ENCODE measurements at places on chromosomes 7 and 10.

DNA sequence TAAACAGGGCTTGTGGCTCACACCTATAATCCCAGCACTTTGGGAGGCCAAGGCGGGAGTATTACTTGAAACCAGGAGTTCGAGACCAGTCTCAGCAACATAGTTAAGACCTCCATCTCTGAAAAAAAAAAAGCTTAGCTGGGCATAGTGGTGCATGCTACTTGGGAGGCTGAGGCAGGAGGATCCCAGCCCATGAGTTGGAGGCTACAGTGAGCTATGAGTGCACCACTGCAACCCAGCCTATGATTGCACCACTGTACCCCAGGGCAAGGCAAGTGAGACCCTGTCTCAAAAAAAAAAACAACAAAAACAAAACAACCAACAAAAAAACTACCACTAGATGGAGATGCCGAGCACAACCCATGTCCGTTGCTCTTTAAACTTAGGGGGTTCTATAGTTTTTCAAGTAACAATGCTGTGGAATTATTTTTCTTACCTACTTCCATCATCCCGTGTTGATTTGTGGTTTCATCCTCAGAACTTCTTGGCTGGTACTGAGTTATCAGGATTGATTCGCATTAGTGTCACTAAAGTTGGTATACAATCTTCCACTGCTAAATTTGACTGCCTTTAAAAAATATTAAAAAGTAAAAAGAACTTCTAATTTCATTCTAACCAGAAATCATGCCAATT, 12.2 kb upstream of the REPIN1 start:
- DNase-seq = peak; percentile 26

DNA sequence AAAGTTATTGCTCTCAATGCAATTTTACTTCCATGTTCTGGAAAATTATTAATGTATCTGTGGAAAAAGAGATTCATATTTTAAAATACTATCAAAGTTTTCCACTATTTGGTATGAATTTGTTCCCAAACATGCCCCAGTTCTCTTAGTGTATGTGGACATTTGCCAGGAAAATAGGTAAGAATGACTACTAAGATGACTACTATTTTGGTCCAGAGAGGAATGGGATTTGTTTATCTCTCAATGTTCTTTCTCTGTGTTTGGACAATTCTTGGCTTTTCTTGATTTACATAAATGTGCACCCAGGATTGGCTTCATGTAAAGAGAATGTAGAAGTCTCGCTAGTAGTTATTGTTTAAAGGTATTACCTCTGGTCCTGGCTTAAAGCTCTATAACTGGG, 60.3 kb upstream of the POT1 start:
- DNase-seq = no peak

DNA sequence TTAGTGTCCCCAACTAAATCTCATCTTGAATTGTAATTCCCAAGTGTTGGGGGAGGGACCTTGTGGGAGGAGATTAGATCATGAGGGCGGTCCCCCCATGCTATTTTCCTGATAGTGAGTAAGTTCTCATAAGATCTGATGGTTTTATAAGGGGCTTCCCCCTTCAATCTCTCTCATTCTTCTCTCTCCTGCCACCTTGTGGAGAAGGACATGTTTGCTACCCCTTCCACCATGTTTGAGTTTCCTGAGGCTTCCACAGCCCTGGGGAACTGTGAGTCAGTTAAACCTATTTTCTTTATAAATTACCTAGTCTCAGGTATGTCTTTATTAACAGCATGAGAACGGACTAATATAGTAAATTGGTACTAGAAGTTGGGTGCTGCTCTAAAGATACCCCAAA, 365.6 kb downstream of the ANKRD7 start:
- no peak for DNase-seq

DNA sequence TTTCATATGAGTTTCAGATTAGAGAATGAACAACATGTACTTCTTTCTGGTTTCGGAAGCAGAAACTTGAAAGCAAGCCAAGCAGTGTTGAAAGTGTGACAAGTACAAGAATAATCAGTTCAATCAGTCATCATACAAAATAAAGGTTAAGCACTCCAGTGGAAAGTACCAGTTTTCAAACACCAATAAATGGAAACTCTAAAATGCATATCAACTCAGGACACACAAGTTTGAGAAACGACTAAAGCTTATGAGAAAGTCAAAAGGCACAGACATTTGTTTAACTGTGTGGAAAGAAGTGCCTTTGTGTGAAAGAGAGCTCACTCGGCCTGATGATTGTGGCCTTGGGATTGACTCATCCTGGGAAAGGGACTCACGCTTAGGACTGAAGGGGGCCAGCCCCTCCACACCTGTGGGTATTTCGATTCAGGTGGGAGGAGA, 60.6 kb upstream of the AKR1C1 start:
- DNase-seq = no peak

DNA sequence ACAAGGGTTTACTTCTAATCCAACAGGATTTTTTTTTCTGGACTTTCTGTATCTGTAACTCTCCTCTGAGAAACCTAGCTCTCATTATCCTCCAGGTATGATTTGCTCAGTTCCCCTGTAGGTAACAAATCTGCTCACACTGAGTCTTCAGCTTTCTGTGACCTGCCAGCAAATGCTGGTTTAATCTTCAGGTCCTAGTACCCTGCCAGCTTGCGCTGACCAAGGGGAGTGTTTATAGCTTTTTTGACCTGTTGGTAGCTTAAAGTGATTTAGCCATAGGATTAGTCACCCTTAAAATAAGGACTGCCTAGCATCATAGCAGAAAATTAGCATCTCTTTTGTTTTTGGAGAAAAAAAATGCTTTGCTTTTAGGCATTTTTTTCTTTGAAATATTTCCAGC, 22.4 kb downstream of the SND1 start:
- DNase-seq = no peak

GRCh38 chr7:75619636-75620035, 119.1 kb downstream of the HIP1 start:
- DNase-seq = no peak

DNA sequence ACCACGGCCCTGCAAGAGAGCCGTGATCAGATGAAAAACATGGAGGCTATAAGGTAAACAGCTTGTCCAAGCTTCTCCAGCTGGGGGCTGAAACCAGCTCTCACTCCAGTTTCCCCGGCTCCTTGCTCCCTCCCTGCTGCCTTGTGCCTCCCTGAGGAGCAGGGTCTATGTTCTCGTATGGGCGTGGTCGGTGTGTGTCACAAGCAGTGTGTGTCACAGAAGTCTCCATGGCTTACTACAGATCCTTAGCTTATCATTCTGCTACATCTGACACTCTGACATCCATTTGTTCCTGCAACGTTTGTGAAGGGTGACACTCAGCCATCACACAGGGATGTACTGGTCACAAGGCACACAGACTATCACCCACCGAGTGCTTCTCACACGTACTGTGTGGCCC, 54.6 kb downstream of the CSGALNACT2 start:
- no peak for DNase-seq

- DNase-seq = peak; percentile 79
Measured at GRCh38 chr7:55325371-55325792, 39.8 kb upstream of the LANCL2 start.

DNA sequence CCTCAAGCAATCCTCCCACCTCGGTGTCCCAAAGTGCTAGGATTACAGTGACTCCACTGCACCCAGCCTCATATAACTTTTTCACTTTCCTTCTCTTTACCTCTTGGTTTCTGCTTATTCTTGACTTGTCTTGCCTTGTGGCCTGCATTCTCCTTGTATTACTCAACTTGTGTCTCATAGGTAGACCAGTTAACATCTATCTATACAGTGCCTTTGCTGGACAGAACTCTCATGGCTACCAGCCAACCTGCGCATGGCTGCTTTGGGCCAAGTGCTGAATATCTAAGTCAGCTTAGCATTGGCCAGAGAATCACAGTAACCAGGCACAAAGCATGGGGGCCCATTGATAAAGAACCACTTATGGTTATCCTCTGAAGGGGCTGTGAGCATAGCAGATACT, 42.6 kb upstream of the ZNRF2 start:
- no peak for DNase-seq

- peak; percentile 26 for DNase-seq
Measured at GRCh38 chr7:112723416-112723815, 66.8 kb downstream of the TMEM168 start.

- DNase-seq = peak; percentile 73
Measured at GRCh38 chr7:93948106-93948505, 26.6 kb downstream of the GNG11 start.

- DNase-seq = no peak
Measured at GRCh38 chr7:154484406-154484805, 432.2 kb downstream of the DPP6 start.

DNA sequence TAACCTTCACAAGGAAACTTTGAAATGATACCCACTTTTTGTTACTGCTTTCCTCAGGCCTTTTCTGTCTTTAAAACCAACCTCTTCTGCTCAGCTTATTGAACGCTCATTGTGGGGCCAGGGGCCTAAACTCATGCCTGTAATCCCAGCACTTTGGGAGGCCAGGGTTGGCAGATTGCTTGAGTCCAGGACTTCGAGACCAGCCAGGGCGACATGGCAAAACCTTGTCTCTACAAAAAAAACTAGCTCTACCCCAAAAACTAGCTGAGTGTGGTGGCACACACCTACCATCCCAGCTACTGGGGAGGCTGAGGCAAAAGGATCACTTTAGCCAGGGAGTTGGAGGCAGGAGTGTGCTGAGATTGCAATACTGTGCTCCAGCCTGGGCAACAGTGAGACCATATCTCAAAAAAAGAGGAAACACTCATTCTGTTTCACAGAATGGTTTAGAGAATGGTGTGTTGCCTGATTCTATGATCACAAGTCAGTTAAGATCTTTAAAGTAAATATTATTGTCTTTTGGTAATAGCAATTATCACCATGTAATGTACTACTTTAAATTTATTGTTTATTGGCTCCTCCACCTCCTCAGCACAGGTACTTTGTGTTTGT, 51.1 kb downstream of the KCTD7 start:
- DNase-seq = no peak

DNA sequence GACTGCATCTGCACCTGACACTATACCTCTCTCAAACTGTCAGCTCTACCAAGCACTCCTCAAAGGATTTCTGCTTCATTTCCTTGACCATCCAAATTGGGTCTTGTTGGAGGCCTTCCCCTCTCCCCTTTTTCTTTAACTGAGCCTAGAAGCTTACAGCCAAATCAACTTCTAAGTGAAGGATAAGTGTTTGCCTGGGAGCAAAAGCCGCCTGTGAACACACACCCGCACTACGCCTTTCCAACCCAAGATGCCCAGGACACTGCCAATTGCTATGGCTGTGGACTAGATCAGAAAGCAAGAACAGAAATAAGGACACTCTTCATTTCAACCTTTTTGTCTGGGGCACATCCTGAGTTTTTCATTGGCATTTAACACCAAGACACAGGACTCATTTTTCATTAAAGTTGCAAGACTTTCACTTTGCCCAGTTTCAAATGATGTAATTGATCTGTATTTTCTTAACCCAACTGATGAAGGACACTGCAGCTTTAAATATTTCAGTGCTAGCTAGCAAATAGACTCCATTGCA, 52.8 kb downstream of the CPEB3 start:
- DNase-seq = no peak

DNA sequence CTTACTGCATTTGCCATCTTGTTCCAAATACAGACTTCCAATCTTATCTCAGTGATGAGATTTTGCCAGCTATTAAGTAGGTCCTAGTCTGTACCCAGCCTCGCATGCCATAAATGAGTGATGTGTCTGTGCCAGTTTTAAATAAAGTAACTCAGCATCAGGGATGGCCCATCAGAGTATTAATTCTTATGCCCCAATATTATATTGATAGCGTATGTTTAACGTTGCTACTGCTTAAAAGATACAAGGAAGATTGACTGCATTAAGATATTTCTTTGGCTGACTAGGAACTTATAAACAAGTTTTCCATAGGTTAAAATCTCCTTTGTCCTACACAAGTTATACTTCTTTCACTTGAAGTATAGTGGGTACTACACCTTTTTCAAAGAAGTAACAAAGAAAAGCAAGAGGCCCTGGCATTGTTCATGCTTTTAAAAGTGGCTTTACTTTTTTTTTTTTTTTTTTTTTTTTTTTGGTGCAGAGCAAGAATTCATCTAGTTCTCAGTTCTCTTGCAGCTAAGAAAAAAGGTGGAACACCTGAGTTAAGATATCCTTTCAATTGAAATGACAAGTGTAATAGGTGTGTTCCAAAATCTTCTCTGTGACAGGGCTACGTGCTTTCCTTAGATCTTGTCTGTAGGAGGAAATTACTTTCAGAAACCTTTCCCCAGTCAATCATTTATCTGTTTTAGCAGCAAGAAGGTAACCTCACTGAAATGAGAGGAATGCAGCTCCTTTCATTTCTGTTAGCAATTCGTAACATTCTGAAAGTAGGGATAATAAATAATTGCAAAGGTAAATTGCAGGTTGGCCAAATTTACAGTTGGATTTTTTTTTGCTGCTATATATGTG, 245.0 kb downstream of the CELF2 start:
- DNase-seq = no peak

DNA sequence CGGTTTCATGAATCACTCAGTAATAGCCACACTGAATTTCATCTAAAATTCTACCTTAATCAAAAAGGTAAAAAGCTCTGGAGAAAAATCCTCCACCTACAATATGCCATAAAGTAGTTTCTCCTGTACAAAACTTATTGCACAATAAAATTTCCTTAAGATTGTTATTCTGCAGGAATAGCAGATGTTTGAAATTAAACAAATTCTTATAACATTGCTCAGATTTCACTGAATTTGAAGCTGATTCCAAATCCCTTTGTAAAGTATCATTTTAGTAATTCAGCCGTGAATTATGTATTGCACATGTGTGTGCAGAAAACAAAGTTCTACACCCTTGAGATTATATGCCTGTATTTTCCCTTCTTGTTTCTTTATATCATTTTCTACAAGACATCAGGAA, 123.8 kb downstream of the AMPH start:
- DNase-seq = peak; percentile 60

DNA sequence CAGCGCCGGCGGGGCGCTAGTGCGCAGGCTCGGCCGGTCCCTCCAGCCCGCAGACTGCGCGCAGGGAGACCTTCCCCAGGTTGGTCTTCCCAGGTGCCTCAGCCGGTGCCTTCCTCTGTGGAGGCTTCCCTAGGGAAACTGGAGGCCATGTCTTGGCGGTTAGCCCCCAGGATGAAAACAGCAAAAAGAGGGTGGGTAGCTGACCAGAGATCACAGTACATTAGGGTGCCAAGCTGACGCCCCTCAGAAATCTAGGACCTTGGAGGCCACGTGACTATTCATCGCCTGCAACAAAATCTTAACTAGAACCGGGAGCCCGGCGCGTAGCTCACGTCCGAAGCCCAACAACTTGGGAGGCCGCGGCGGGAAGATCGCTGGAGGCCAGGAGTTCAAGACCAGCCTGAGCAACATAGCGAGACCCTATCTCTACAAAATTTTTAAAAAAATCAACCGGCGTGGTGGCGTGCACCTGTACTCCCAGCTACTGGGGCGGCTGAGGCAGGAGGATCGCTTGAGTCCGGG, 327 bp upstream of the FIS1 start:
- no peak for DNase-seq

GRCh38 chr10:92027141-92027540, 103.6 kb downstream of the BTAF1 start:
- DNase-seq = no peak

DNA sequence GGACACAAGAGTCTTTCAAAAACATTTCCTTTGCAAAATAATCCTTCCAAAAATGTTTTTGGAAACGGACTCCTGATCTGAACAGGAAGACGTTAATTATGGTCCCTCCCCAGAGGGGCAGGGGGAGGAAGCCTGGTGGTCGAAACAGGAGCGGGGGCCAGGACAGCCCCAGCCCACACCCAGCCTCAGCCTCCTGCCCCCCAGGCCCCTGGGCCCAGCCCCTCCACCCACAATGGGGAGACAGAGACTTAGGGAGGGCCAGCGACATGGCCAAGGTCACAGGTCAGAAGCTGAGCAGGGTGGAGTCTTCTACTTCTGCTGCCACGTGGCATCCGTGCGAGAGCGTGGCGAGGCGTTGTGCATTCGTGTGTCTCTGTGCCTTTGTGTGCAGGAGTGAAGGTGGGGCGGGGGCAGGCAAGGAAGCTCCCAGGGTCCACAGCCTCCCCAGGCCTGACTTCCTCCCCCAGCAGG, 14.0 kb upstream of the GRIFIN start:
- no peak for DNase-seq

Data from fibroblast of skin of right quadriceps (primary cell).